ENCODE measurements at places on chromosomes 3 and 15.

DNA sequence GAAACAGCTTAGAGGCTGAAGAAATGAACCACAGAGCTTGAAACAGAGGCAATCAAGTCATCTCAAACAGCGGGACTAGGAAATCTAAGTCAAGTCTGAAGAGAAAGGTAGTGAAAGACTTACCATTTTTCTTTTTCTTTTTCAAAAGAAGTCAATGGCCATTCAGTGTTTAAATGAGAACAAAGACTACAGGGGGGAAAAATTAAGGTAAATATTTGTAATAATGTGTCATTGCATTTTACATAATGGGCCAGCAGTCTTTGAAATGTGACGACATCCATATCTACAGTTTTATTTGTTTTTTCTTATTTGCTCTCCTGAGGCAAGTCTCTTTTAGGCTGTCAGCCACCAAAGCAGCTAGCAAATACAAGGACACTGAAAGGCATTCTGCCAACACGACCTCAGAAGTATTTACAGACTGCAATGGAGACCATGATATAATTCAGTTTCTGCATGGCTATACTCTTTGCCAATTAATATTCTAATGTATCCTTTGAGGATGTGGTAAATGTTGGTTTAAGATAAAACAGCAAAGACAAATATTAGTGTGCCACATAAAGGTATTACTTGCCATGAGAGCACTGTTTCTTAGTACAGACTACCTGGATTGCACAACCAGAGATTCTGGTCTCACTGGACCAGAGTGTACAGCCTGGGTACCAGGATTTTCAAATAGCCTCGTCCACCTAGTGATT lies 307.0 kb upstream of the THBS1 start:
- DNase-seq = no peak

- no peak for DNase-seq
Observed at GRCh38 chr3:100158918-100159330, 44.6 kb upstream of the FILIP1L start.

- DNase-seq = no peak
Observed at GRCh38 chr3:20105513-20106280, 65.5 kb downstream of the KAT2B start.

DNA sequence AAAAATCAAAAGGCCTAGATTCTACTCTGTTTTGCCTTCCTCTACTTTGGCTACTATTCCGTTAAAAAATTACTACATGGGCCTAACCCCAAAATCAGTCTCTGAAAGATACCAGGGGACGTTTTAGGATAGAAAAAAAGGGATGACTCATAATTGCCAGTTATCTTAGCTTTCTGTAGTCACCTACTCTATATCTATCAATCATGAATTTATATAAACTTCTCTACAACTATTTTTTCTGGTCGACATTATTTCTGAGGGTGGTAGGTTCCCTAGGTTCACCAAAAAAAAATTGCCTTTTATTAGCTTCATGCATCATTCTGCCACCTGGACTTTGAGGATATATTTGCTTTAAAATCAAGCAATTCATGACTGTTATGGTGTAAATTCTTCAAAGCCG lies 36.5 kb downstream of the RAF1 start:
- no peak for DNase-seq

DNA sequence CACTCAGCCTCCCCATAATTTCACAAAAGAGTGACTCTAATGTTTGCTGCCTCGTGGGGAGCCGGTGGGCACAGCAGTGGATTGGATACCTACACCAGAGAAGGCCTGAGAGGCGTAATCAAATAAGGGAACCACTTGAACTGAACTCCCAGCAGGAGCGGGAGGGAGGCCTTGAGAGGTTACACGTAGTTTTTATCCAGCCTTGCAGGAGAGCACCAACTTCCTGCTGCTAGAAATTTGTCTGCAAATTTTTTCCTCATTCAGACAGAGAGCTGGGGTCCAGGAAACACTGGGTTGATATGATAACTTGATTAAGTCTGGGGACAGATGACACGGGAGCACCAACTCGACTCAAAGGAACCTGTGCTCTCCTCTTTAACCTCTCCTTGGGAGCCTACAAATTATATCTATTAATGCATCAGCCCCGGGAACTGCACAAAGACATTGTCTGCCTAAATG lies 69.8 kb downstream of the HES1 start:
- no peak for DNase-seq

- DNase-seq = no peak
Observed at GRCh38 chr3:152113992-152114651, 154.6 kb upstream of the MBNL1 start.

GRCh38 chr15:38899300-38899699 lies 334.7 kb upstream of the RASGRP1 start:
- no peak for DNase-seq
